NCI-H1417 (cell line): ENCODE measurements at places on chromosomes 7 and 10.

- no peak for DNase-seq
Observed at GRCh38 chr7:155814316-155815276, 2.3 kb upstream of the SHH start.

DNA sequence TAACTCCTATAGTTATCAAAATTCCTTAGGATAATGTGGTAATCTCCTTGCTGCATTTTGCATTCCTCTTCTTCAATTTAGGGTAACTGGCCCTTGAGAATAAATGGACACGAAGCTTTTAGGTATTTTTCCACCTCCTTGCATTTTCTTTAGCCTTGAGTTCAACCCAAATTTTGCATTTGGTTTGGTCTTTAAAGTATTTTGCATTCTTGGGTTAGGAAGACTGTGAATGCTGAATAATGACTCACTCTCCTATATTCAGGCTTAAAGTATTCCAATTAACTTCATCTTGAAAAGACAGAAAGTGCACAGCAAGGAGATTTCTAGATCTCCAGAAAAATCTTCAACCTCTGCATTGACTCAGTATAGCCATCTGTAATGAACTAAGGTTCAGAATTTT lies 47.3 kb downstream of the TFPI2 start:
- DNase-seq: no peak

DNA sequence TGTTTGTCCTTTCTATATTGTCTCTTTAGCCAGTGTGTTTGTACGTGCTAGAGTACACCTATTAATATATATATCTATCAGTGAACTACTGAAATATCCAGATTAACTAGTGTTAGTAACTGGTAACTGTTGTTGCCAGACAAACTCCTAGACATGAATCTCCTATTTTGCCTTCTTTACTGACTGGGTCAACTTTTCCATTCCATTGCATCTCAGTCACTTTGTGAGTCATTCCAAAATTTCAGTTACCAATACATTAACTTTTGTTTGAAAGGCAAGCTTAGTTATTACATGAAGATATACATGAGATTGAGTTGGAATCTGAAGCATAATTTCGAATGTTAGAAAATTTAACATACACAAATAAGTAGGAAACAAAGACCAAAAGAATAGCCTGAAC lies 51.4 kb downstream of the BTAF1 start:
- DNase-seq: no peak

GRCh38 chr7:37357637-37357996 lies 91.0 kb downstream of the ELMO1 start:
- DNase-seq: no peak
